ENCODE measurements at places on chromosomes 2 and 18. TPM values are rescaled to one million over a fixed set of nuclear protein-coding genes. Genes with fewer than 3 reads are reported as not detected.

The RBM43 gene
- 1.7 TPM for polyA plus RNA-seq

The PHOSPHO2 gene
- polyA plus RNA-seq, result 1.2 TPM

The LAMA3 gene
- polyA plus RNA-seq, result 11.5 TPM

The RTP5 gene
- 0.28 TPM for polyA plus RNA-seq

The IL1R2 gene
- 67.4 TPM for polyA plus RNA-seq

The POTEE gene
- not detected for polyA plus RNA-seq

The PARD6G gene
- 15.9 TPM for polyA plus RNA-seq

The CFAP65 gene
- polyA plus RNA-seq, result not detected

The LINC00305 gene
- polyA plus RNA-seq, result not detected

The CYTIP gene
- polyA plus RNA-seq, result 1.4 TPM

The NCL gene
- polyA plus RNA-seq, result 282 TPM

The TRIM54 gene
- 0.18 TPM for polyA plus RNA-seq

The RNF152 gene
- polyA plus RNA-seq, result 2.1 TPM

The IL1F10 gene
- 0.18 TPM for polyA plus RNA-seq

The MYO3B gene
- polyA plus RNA-seq, result 0.08 TPM

The LGALSL gene
- 21.4 TPM for polyA plus RNA-seq

The CXCR2 gene
- polyA plus RNA-seq, result 23.8 TPM

The ASXL3 gene
- polyA plus RNA-seq, result 0.02 TPM

The WNT10A gene
- polyA plus RNA-seq, result 13.7 TPM
